ENCODE measurements at places on chromosomes 13 and 19.

- no peak for DNase-seq
Observed at GRCh38 chr13:51549050-51549449, 35.2 kb upstream of the WDFY2 start.

- peak; percentile 47 for DNase-seq
Observed at GRCh38 chr19:12783291-12783848, 7.9 kb upstream of the JUNB start.

GRCh38 chr13:114038211-114038613 is 64.3 kb upstream of the C13orf46 start:
- no peak for DNase-seq

DNA sequence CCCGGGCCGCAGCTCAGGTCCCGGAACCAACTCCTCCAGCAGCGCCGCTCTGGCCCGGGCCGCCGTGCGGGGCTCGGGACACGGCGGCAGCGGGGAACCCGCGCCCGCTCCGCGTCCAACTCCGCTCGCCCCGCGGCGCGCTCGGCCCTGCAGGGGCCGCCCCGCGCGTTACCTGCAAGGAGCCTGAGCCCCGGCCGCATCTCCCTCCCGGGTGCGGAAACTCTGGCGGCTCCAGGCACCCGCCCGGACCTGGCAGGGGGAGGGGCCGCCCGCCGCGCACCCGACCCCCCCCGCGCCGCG is at the start of gene TMTC4:
Gene TMTC4 (minus strand): TSS at position 224 of the 300 bp plus-strand sequence. CDS start 4,433 bp downstream, outside the sequence.
- DNase-seq = no peak

DNA sequence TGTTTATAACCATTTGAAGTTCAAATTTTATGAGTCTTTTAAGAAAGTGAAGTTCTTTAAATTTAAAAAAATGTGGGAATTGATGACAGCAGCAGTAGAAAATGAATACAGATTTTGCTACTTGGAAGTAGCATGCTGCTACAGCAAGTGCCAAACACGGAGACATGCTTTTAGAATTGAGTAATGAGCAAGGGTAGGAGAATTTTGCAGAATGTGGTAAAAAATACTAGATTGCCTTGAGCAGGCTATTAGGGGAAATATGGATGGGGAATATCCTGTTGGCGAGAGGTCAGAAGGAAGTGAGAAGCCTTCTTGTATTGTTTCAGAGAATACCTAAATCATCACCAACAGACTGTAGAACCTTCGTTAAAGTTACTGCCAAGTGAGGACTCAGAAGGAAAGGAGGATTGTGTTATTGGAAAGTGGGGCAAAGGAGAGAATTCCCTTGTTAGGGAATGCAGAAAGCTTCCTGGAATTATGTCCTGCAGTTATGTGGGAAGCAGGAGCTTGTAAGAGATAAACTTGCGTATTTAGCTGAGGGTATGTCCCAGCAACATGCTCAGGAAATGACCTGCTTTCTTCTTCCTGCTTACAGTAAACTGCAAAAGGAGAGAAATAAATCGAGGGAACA is 32.4 kb upstream of the OXGR1 start:
- DNase-seq = no peak
